ENCODE measurements at places on chromosomes 7 and 10.
A peak's percentile ranks its signal among the peaks of the same experiment; 100 is the strongest.

DNA sequence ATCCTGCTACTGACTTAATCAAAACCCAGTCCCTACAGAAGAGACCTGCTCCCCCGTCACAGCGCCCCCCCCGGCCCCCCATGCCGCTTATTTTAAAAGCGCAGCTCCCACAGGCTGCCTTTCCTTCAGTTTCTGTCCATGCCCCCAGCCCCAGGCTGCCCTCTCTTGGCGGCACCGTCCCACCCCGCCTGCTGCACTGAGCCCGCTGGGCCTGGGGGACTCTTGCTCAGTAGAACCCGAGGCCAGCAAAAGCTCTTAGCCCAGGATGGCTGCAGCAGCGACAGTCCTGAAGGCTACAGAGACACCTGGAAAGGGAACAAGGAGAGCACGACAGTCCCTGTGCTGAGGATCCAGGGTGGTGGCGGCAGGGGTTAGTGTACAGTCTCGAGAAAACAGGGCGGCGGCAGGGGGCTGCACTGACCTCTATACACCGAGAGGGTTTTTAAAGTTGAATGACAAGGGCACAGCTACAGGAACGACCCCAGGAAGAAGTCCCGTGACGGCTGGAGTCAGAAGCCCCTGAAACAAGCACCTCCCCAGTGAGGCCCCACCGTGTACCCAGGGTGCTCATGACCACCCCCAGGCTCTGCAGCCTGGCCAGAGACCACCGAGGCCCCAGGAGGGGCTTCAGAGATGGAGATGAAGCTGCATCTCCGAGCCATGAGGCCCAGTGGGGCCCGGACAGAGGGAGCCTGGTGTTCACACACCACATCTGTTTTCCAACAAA lies 54.4 kb downstream of the ZRANB1 start:
- DNase-seq = no peak

GRCh38 chr10:4170633-4171314 lies 385.8 kb upstream of the KLF6 start:
- no peak for DNase-seq

DNA sequence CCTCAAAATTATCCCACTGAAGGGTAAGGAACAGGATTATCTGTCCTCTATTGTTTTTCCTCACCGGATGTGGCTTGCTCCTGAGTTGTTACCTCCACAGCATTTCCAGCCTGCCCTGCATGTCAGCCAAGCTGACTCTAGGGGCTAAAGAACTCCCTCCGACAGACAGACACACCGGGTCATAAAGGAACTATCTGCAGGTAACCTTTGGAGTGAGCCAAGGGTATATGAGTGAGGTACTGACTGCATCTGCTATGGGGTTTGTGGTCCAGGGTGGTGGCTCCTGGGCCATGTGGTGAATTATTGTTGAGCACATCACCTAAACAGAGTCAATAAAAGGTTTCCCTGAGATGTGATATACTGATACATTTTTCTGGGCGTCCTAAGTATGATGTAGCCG lies 6.9 kb upstream of the KAZALD1 start:
- DNase-seq = no peak

DNA sequence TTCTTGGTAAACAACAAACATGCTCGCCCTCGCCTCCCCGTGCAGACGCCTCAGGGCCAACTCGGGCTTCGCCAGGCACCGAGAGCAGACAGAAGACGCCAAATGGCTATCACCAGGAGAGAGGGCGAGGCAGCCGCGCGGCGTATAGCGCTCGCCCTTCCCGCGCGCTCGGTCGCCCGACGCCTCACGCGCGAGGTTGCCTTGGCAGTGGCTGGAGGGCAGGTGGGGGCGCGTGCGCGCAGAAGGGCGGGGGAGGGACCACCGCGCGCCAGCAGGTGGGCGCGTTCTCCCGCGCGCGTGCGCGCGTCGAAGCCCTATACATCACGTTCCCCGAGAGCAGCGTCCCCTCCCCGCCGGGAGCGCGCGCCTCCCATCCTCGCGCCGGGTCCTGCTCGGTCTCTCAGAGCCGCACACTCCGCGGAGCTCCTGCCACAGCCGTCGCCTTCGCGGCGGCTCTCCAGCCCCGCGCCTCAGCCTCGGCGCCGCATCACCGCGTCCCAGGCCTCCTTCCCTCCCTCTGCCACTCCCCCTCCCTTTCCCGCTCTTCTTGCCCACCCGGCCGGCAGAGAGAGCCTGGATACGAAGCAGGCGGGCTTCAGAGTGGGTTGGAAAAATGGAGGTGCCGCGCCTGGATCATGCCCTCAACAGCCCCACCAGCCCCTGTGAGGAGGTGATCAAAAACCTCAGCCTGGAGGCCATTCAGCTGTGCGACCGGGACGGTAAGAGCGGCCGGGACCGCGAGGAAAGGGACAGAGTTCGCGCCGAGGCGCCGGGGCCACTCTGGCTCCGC lies at the start of gene PHYHIPL:
Gene PHYHIPL (plus strand): TSS at position 403 of the 790 bp plus-strand sequence. CDS start 211 bp downstream, at position 614.
- no peak for DNase-seq

DNA sequence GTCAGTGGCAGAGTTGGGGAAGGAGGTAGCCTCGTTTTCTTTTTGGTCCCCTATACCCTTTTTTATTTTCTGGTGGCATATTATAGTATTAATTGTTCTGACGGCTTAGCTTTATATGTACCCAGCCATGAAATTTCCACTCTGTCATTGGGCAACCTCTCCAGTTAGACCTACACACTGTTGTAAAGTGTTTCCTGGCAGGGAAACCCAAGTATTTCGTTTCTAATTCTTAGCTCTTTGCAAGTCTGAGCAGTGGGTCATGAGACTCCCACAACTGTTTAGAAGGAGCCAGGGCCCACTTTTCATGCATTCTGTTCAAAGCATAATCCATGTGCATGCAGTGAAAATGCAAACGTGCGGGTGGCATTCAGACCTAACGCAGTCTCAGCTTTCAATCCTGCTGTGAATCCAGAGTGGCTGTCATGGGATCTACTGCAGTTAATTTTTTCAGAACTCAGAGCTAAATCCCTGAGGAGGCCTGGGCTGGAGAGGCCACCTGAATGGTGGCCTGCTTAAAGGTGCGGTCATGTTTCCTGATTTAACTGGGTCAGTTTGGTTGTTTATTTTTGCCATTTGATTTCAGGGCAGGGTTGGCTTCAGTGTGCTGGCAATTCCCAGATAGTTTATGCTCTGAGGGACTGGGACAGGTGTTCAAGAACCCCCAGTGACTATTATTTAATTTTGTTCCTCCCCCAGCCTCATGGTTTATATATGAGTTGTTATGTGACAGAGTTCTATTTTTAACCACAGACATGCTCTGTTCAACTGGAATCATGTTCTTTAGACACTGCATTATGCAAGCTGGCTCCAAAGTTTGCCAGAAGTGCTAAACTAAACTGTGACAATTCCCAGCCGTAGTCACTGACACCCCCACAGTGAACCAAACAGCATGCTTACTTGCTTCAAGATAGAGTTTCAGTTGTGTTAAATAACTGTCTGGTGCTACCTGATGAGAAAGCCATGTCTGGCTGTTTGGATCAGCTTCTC lies 27.4 kb upstream of the SYPL1 start:
- no peak for DNase-seq

DNA sequence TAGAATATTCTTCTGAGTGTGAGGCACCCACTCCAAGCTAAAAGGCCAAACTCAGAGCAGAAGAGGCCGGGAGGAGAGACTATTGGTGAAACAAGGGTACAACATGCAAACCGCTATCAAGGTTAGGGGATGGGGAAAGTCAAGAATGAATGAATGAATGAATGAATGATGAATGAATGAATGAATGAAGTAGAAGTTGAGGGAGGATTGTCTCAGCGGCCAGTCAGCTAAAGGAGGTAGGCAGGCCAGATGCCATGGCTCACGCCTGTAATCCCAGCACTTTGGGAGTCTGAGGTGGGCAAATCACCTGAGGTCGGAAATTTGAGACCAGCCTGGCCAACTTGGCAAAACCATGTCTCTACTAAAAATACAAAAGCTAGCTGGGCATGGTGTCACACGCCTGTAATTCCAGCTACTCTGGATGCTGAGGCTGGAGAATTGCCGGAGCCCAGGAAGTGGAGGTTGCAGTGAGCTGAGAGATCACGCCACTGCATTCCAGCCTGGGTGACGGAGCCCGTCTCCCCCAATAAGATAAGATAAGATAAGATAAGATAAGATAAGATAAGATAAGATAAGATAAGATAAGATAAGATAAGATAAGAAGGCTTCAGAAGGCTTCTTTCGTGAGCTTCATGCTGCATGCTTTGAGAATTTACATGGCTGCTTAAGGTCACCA lies 250.8 kb downstream of the CCDC3 start:
- DNase-seq = no peak

GRCh38 chr7:39017369-39017915 lies 39.7 kb downstream of the POU6F2 start:
- no peak for DNase-seq

GRCh38 chr7:157022681-157023588 lies 12.5 kb upstream of the MNX1 start:
- DNase-seq = no peak

- DNase-seq = peak; percentile 2
Measured at GRCh38 chr10:104127411-104127810, 5.4 kb downstream of the SFR1 start.

GRCh38 chr10:31668326-31668725 lies 260.3 kb downstream of the ARHGAP12 start:
- DNase-seq = no peak

DNA sequence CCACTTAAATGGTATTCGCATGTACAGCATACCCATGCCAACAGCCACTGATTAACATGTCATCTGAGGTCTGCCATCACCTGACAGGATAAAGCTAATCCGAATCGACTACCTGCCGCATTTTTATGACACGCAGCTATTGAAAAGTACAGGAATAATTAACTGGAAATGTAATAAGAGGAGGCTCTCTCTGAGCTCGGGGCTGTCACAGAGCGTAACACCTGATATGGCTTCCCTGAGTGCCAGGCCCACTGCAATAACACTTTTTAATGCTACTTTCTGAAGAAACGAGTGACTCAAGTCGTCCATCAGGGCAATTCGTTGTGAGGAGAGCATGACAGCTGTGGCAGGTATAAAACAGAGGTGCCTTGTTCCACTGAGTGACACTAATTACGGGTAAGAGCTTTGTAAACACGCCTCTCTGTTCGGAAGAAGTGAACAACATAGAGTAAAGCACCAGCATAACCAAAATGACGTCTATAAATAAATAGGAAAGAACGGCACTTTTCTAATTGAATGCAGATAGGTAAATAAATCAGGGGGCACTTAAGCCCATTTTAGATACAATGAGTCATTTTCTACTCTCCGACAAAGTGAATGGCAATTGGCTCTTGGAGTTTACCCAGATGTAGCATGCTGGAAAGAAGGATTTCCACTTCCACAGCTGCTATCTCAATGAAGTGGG lies 56.5 kb upstream of the CREB5 start:
- no peak for DNase-seq

- no peak for DNase-seq
Measured at GRCh38 chr10:75617485-75618155, 186.2 kb downstream of the LRMDA start.

GRCh38 chr10:32337350-32337749 lies 9.6 kb downstream of the EPC1 start:
- no peak for DNase-seq

GRCh38 chr7:27966219-27966780 lies 214.3 kb downstream of the JAZF1 start:
- no peak for DNase-seq

DNA sequence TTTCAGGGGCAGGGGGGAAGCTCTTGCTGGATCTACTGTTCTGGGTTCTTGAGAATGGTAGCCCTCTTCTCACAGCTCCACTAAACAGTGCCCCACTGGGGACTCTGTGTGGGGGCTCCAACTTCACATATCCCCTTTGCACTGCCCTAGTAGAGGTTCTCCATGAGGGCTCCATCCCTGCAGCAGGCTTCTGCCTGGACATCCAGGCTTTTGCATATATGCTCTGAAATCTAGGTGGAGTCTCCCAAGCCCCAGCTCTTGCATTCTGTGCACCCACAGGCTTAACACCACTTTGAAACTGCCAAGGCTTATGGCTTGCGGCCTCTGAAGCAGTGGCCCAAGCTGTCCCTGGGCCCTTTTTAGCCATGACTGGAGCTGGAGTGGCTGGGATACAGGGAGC lies 150.7 kb downstream of the LRMDA start:
- no peak for DNase-seq

DNA sequence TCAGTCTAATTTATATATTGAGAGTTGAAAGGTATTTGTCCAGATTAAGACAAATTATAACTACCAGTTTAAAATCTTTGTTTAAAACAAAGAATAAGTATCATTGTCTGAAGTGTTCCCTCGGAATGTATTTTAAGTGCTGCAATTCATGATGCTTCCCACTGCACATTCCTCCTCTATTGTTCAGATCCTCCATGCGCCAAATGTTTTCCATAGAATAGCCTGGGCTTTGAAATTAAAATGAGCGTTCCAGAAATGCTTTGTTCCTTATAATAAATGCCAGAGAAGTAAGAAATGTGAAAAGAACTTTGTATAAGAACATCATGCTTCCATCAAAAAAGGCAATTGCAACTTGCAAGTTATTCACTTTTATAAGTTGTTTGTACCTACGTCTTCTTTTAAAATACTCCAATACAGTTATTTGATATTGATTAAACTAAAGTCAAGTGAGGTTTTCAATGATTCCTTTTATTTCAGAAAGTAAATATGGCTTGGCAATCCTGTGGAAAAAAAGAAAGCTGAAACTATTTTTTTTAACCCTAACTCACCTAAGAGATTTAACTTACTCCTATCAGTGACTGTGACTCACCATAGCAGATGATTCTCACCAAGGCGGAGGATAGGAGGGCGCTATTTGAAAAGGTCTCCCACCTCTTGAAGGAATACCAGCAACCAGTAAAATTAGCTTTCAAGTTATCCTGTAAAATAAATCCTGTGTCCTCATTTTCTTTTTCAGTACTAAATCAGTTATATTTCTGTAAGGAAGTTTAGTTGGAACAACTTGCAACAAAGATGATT lies 85.8 kb downstream of the CTNNA3 start:
- DNase-seq = no peak

- DNase-seq = no peak
Measured at GRCh38 chr10:84563355-84563754, 235.0 kb downstream of the CCSER2 start.

GRCh38 chr10:58885686-58886345 lies 290.6 kb upstream of the PHYHIPL start:
- no peak for DNase-seq

DNA sequence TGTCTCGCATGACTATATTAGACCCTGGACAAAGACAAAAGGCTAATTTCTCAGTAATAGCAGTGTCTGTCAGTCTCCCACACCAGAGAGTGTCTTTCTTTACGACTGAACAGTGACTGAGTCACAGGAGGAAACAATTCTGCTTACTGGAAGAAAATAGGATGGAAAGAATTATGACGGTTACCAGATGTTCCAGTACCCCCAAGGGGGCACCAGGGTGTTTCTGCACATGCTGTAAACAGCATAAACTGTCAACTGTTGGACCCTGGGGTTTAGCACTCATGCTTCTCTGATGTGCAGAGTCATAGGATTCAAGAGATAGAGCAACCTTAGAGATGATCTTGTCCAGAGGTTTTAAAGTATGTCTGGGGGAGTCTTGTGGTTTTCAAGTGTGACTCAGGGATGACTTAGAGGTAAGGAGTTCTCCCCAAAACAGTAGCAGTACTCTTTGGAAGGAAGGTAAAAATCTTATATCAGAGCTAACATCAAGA lies 291.7 kb downstream of the THSD7A start:
- DNase-seq = no peak
